ENCODE measurements at places on chromosomes 12 and 14.

GRCh38 chr12:132514838-132515237, 24.9 kb downstream of the FBRSL1 start:
- no peak for DNase-seq

- no peak for DNase-seq
These were observed 1202.3 kb downstream of the BCL11B start for GRCh38 chr14:98069712-98070171.

DNA sequence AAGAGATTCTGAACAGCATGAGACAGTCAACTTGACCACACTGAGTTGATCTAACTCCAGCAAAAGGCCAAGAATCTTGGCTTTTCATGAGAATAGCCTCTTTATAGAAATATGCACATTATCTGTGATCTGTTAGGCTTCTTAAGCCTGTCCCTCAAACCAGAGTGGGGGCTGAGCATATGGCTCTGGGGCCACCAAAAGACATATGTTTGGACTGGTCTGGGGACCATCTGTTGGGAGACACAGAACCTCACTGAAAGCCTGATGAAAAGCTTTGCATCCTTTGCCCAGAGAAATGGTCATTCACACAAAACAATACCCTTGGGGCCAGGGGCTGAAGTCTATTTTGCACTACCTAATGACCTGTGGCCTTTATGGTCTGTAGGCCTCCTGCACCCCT, 165.3 kb upstream of the PRMT8 start:
- no peak for DNase-seq

DNA sequence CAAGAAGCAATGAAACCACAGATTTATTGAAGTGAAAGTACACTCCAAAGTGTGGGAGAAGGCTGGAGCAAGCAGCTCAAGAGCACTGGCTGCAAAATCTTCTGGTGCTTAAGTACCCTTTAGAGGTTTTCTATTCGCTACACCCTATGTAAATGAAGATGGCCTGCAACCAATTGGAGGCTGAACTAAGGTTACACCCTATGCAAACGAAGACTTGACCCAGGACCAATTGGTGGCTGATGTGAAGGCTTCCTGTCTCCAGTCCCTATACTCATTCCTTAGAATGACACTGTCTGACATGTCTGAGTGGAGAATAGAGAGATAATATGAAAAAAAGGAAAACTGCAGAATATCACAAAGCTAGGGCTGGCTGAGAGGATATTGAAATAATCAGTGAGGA, 57.2 kb downstream of the ALG10B start:
- DNase-seq = no peak

DNA sequence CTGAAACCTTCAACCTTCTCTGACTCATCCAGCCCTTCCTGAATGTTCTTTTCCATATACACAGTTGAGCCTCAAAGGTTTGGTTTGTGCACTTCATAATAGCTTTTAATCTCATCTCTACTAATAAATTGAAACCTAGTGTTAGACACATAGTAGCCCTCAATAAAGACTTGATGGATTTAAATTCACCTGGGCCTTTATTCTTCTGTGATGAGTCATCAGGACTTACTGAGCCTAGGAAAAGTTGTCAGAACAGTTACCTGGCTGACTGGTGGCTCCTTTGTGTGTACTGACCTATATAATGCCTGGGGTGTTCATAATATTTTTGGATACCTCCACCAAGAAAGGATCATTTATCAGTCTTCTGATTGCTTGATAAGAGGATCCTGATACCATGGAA, 86.4 kb upstream of the NTF3 start:
- no peak for DNase-seq

DNA sequence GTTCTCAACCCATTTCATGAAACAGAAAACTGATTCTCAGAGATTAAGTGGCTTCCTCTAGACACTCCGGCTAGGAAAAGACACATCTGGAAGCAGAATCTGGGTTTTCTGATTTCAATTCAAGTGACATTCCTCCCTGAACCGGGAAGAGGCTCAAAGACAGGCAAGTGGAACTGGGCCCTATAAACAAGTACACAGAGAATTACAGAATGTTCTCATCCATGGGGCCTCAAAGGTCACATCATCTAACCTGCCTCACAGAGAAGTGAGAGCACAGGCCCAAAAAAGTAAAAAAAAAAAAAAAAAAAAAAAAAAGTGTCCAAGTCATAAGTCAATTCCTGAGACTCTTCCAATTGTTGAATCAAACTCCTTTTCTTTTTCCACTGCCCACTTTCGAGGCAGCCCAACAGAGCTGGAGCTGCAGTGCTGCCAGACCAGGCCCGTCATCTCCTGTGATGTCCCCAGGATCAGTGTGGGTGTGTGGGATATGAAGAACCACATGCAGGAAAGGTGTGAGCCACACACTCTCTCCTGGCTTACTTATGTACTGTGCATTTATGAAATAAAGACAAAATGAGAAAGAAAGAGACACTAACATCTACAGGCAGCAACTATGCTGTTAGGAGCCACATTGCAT, 2.8 kb upstream of the KRT1 start:
- no peak for DNase-seq

DNA sequence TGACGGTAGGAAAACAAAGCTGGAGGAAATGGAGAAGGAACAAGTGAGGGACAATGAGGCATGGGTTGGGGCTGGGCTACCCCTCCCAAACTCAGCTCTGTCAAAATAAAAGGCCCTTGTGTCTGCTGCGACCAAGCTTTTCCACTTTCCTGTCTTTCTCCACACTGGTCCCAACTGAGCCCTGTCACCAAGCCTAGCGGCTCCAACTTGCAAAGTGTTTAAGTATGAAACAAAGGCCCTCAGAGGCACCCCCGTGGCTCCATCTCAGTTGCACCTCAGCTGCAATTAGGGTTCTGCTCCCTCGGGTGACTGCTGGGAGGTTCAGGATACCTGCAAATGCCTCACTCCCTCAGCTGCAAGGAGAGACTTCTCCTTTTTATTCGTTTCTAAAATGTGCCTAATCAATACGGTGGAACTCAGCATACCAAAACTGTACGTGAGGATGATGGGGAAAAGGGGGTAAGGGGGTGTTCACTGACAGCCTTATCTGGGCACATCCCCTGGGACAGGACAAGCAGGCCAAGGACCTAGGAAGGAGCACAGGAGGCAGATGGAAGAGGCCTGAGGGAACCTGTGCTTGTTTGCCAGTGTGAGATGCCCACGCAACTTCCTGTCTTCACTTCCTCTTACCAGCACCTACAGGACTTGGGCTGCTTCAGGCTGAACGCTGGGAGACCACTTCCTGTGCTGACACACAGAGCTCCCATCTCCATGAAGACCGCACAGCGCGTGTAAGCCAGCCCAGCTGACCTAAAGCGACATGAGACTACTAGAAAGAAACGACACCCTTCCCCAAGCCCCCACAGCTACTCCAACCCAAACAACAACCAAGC, 8.9 kb downstream of the VAMP1 start:
- DNase-seq = peak; percentile 71

DNA sequence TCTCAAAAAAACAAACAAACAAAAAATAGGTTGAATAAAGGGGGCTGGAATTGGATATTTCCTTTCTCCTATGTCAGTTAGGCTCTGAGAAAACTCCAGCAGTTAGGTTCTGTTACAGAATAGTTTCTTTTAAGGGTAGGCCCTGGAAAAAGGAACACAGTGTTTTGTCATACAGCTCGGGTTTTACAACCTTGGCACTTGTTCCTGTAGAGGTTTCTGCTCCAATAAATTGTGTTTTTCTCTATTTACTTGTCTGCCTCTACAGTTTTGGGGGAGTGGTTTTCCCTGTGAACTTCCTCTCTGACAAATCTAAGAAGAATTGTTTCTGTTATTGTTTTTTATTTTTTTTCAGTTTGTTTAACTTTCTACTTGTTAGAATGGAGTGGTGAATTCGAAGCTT, 167.6 kb downstream of the ACSS3 start:
- DNase-seq = no peak

DNA sequence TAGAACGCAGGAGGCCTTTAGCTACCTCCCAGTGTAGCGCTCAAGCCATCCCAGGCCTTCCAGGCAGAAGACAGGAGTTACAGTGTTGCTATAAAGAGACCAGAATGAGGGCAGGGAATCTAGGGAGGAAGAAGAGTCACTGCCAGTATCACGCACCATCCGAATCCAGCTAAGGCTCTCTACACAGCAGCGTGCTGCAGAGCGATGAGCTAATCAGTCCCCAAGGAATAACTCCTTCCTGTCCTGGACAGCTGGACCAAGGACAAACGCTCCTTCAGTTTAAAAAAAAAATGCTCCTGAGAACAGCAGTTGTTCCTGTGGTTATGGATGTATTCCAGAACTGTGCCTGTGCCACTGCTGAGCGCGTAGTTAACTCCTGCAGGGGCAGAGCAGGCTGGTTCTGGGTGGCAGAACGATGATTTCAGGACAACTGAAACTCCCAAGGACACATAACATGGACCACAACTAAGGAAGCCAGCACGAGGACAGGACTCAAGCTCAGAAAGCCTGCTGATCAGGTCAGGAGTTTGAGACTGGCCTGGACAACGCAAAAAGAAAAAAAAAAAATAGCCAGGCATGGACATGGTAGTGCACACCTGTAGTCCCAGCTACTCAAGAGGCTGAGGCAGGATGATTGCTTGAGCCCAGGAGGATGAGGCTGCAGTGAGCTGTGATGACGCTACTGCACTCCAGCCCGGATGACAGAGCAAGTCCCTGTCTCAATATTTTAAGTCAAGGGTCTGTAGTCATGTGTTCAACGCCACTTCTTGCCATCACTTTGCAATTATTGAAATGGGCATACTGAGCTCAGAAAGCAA, 2.6 kb downstream of the IFFO1 start:
- no peak for DNase-seq

GRCh38 chr14:41873686-41874317, 267.1 kb downstream of the LRFN5 start:
- no peak for DNase-seq

DNA sequence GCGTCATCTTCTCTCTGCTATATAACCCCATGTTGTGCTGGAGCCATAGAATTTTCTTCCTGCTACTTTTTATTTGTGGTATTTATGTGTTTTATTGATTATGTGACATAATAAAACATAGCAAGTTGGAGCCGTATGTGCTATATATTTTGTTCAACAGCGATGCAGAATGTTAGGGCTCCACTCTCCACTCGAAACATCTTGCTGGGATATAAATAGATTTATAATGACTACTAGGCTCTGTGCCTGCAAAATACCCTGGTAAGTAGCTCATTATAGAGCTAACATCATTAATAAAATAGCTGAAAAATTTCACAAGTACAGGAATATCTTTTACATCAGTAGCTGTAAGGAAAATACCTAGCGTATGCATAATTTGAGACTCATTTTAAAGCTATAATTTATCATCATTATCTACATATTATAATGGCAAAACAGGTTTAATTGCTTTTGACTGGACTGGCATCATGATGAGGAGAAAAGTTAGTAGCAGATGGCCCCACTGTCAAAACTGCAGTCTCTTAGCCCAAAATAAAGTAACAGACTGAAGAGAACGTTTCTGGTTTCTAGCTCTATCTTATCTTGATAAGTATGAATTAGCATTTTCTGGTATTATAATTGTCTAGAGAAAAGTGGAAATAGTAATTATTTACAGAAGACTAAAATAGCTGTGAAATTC, 263.0 kb downstream of the NEDD1 start:
- DNase-seq = no peak

DNA sequence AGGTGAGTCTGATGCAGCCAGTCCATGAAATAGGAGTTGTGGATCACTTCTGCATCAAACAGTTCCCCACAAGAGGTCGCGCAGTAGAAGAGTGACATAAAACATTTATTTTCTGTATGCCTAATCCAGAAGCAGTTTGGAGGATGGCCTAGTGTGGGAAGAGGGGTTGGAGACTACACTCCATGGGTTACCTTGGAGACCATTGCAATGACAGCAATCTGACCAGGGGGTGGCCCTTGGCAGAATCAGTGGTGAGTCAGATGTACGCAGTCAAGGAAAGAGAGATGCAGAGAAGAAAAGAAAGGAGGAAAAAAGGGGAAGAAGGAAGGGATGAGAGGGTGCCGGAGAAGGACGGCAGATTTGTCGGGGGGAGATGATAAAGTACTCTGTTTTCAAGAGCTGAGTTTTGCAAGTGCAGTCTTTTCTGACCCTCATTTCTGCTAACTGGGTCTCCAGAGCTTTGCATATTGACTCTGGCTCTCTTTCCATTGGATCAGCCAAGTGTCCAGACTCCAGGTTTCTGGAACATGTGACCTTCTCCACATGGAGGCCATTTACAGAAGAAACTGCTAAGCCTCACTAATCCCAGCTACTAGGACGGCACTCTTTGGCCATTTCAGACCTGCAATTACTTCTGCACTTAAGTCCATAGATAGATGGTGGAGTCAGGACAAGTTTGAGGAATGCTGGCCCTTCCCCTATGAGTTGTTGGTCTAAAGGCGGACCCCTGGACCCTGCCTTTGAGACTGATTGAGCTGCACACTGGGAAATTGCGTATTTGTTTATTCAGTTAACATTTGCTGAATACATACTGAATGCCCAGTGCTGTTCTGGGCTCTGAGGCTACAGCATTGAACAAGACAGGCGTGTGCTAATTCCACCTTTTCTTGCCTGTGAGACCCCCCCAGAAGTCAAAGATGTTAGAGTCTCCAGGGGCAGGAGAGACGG, 424.2 kb downstream of the BCL11B start:
- DNase-seq = no peak

GRCh38 chr12:6771509-6772330, 600 bp upstream of the LAG3 start:
- DNase-seq = no peak

DNA sequence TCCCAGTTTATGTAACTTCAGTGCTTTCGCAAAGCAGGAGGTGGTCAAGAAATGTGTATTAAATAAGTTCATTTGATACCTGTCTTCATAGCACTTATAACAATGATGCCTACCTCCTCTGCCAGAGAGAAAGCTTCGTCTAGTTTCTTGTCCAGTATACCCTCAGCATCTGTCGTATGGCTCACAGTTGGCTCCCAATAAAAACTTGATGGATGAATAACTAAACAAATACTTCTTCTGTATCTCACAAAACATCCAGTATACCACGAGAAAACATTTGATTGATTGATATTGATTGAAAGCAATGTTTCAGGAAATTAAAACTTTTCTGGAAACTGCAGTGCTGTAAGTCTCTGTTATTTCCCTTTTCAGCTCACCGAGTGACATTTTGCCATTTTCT, 26.9 kb upstream of the PTGDR start:
- no peak for DNase-seq

GRCh38 chr14:76713121-76713520, 48.1 kb upstream of the VASH1 start:
- no peak for DNase-seq

- DNase-seq = no peak
These were observed 13.2 kb downstream of the CDCA4 start for GRCh38 chr14:105007593-105008264.

GRCh38 chr12:111404362-111405148, 1.2 kb upstream of the SH2B3 start:
- no peak for DNase-seq

- DNase-seq = no peak
These were observed 115.6 kb downstream of the RBM19 start for GRCh38 chr12:113850309-113851056.

DNA sequence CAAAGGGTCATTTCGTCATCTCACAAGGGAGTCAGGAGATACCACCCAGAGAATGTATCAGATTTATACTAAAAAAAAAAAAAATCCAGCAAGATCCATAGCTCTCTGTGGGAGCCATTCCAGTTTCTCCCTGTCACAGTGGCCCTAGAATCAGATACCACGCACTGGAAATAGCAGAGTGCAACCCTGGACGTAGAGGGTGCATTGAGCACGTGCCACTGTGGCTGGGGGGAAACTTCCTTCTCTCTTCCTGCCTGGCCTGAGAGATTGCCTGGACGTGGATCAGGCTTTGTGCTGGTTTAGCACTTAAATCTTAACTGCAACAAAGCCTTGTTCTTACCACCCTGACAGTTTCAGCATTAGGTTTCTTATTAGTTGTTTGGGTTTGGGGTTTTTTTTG, 124.3 kb downstream of the FBXL14 start:
- DNase-seq = no peak

GRCh38 chr12:107288414-107289127, 195.2 kb upstream of the CRY1 start:
- no peak for DNase-seq
